RKO (cell line): ENCODE measurements at places on chromosomes 7 and 10.
A peak's percentile ranks its signal among the peaks of the same experiment; 100 is the strongest.

DNA sequence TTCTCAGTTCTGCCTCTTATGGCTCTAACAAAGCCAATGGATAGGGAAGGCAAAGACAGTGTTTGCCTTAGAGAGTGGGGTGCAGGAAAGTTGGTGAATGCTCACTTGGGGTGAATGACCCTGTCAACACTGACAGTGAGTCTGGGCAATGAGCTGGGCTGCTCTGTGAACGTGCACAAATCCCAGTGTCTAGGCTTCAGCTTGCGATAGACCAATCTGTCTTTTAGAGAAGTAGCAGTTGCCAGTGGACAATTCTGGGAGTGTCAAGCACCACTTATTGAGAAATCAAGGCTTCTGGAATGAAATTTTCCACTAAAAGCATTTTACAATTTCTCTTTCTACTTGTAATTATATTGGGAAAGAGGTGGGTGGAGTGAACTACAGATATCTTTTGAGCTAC, 141.4 kb downstream of the HERPUD2 start:
- no peak for DNase-seq

DNA sequence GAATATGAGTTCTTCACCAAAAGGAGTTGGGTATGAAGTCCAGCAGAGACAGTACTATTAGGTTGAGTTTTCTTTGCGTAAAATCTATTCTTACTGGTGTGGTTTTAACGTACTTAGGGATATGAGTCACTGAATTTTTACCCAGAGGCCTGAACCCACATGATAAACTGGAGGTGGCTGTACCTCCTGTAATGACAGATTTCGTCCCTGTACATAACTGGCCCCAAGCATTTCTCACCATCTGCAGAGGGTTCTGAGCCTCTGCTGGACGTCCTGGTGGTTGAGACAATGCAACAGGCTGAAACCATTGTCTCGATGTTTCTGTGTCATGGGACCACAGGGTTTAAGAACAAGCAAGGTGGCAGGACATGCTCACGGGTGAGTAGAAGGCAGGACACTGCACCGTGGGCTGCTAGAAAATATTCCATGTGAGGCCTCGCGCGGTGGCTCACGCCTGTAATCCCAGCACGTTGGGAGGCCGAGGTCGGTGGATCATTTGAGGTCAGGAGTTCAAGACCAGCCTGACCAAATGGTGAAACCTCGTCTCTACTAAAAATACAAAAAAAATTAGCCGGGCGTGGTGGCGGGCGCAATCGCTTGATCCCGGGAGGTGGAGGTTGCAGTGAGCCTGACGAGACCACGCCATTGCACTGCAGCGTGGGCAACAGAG, 233.9 kb downstream of the DNAJB6 start:
- DNase-seq, result no peak

DNA sequence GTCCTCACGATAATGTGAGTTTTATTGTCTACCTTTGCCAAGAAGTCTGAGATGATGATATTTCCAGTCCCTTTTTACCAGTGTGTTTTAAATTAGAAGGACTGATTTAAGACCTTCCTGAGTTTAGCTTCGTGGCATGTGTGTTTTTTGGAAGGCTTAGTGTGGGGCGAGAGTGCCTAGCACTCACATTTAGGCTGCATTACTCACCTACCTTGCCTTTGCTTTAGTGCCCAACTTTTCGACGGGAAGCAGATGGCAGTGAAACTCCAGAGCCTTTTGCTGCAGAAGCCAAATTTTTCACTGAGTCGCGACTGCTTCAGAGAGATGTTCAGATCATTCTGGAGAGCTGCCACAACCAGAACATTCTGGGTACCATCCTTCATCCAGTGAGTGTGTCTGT, 50.9 kb downstream of the SND1 start:
- no peak for DNase-seq

GRCh38 chr10:17835688-17836087, 26.5 kb downstream of the MRC1 start:
- DNase-seq, result peak; percentile 78

DNA sequence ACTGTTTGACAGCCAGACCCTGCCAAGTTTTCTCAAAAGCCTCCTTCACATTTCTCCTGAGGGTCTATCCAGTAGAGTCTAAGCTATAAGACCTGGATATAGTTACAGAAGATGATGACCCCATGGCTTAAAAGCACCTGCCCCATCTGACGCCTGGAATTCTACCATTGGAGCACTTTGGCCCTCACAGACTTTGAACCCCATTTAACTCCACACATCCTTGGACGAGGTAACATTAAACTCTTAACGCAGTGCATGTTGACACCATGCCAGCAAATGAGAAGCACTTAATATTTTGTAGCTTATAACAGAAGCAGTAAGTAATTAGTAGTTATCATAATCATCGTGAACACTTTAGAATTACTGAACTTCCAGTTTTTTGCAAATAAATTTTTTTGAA, 61.9 kb upstream of the SMNDC1 start:
- DNase-seq, result no peak
